ENCODE measurements at places on chromosomes 2 and 18.

GRCh38 chr2:191757208-191757607 lies 79.3 kb downstream of the NABP1 start:
- no peak for DNase-seq

DNA sequence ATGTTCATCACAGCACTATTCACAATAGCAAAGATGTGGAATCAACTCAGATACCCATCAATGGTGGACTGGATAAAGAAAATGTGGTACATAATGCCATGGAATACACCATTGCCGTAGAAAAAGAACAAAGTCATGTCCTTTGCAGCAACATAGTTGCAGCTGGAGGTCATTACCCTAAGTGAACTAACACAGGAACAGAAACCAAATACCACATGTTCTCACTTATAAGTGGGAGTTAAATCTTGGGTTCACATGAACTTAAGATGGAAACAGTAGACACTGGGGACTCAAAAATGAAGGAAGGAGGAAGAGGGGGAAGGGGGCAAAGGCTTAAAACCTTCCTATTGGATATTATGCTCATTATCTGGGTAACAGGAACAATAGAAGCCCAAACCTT lies 228.1 kb upstream of the RAB6C start:
- DNase-seq = no peak

DNA sequence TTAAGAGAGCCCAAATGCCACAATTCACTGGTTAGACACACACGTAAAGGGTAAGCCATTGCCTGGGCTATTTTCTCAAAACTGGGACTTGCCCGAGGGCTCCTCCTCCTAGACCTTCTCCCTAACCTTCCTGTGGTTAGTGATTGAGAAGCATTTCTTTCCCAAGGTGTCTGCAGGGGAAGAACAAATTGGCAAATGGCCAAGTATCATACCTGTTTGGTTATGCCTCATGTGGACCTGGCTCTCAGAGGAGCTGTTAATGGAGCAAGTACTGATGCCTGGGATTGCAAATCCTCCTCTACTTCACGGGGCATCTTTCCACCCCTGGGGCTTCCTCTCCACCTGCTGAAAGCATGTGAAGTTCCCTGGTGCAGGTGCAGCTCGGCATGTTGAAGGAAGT lies 187.5 kb upstream of the CYRIA start:
- DNase-seq = no peak

- DNase-seq = no peak
Observed at GRCh38 chr18:61833978-61834377, 58.8 kb downstream of the RNF152 start.

GRCh38 chr18:35311496-35311895 lies 21.5 kb upstream of the ZSCAN30 start:
- DNase-seq = no peak

DNA sequence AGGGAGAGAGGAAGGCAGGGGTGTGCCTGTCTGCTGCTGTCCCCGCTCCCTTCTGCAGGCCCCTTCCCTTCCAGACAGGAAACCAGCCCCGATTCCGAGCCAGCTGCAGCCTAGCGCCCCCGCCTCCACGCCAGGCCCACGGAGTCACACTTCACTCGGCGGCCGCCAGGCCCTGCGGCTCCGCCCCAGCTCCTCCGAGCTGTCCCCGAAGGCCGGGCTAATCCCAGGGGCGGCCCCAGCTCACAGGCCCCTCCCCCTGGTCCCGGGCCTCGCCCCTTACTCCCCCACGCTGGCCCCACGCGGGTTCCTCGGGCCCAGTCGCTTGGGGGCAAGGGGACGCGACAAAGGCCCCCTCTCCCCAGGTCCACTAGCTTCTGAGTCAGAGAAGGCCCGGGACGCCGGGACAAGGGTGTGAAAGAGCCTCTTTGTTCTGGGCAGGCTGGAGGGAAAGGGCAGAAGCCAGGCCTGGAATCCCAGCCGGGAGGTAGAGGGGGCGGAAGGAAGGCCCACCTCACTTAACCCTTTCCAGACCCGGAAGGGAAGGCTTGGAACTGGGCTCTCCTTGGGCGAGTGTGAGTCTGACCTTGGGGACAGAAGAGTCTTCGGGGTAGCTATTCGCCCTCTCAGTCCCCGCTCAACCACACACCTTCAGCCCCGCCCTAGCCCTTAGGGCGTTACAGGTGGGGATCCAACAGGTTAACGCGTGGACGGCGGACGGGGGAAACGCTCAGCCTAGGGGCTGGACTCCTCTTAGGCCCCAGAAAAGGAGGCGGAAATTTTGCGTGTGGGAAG lies 1.2 kb downstream of the RTKN start:
- peak; percentile 47 for DNase-seq

Data from NCI-H524 treated with DMSO at 0.1 percent for 48 hours (cell line).